NCI-H774 (cell line): ENCODE measurements at places on chromosomes 6 and 20.

DNA sequence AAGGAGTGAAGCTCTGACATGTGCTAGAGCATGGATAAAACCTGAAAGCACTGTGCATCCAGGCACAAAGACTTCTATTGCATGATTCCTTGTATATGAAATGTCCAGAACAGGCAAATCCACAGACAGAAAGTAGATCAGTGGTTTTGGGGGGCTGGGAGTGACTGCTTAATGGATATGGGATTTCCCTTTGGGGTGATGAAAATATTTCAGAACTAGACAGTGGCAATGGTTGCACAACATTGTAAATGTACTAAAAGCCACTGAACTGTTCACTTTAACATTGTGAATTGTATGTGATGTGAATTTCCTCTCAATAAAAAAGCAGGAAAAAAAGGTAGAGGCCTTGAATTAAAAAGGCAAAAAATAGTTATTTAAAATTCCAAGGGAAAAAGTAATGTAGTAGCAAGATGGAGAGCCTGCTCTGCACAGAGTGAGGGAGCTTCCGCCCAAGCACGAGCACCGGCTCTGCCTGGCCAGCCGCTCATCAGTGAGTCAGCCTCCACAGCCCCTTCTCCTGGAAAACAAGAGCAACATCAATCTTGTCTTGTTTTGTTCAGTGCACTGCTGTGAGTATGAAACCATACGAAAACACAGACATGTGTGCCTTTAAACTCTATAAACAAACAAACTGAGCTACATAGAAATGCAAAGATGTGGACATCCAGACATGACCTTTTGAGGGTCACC is 74.6 kb upstream of the THBS2 start:
- no peak for DNase-seq

GRCh38 chr6:169409742-169410312 is 156.2 kb upstream of the THBS2 start:
- no peak for DNase-seq

- no peak for DNase-seq
Measured at GRCh38 chr20:13922241-13922640, 68.2 kb downstream of the SEL1L2 start.

GRCh38 chr20:44527716-44528199 is 5.9 kb upstream of the SERINC3 start:
- DNase-seq, result no peak

DNA sequence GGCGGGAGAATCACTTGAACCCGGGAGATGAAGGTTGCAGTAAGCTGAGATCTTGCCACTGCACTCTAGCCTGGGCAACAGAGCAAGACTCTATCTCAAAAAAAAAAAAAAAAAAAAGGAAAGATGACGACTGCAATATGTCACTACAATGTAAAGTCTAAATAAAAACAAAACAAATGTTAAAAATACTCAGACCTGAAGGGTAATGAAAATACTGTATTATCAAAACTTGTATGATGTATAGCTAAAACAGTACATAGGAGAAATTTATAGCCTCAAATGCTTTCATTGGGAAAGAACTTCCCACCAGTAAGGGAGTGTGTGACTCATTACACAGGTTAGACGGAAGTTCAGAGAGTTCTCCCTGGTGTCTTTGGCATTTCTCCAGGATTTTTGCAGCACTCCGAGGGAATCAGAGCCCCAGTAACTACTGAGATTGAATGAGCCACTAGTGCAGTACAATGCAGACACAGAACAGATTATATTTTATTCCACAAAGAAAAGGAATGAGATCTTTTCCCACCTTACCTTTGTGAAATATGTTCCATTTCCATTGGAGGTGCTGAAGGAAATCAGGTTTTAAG is 12.5 kb upstream of the RALGAPB start:
- DNase-seq, result peak; percentile 60

DNA sequence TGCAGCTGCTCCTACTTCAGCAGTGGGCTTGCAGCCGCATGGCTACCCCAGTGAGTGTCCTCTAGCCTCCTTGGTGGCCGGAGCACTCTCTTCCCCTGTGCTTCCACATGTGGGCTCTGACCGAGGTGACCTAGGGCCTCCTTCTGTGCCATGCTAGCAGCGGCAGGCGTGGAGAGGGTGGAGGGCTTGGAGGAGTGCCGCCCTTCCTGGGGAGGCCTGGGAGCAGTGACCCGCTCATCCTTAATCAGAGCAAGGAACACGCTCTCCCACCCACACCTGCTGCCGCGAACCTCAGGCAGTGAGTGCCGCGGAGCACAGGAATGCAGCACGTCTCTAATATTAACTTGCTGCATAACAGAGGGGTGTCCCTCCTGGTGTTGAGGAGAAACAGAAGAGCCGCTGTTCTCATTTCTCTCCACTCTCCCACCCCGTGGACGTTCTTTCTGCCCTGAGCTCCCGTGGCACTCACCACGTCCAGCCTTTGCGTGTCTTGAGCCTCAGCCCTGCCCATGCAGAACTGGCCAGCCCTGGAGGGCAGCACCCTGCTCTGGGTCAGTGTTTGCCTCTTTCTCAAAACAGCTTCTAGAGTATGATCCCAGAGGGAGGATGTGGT is 31.9 kb downstream of the DUSP22 start:
- DNase-seq, result no peak
